PC-9 (cell line): ENCODE measurements at places on chromosomes 2 and 18.

DNA sequence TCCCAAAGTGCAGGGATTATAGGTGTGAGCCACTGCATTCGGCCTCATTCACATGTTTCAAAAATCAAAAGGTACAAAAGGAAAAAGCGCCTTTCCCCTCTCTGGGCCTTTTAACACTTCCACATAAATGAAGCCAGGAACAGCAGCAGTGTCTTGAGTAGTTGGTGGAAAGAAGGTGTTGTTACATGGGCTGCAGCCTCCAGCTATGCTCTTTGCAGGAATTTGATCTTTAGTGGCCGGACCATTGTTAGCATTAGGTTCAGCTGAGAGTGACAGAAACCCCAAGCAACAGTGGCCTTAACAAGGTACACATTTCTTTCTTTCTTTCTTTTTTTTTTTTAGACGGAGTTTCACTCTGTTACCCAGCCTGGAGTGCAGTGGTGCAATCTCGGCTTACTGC lies 59.1 kb downstream of the HS6ST1 start:
- DNase-seq: no peak

GRCh38 chr18:12645254-12645653 lies 12.7 kb downstream of the SPIRE1 start:
- DNase-seq: no peak

DNA sequence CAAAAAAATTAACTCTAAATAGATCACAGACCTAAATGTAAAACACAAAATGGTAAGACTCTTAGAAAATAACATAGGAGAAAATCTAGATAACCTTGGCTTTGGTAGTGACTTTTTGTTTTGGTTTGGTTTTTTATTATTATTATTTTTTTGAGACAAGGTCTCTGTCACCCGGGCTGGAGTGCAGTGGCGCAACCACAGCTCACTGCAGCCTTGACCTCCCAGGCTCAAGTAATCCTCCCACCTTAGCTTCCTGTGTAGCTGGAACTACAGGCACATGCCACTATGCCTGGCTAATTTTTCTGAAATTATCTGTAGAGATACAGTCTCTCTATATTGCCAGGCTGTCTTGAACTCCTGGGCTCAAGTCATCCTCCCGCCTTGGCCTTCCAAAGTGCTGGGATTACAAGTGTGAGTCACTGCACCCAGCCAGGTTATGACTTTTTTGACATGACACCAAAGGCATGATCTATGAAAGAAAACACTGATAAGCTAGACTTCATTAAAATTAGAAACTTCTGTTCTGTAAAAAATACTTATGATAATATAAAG lies 88.0 kb downstream of the HNRNPLL start:
- DNase-seq: no peak

DNA sequence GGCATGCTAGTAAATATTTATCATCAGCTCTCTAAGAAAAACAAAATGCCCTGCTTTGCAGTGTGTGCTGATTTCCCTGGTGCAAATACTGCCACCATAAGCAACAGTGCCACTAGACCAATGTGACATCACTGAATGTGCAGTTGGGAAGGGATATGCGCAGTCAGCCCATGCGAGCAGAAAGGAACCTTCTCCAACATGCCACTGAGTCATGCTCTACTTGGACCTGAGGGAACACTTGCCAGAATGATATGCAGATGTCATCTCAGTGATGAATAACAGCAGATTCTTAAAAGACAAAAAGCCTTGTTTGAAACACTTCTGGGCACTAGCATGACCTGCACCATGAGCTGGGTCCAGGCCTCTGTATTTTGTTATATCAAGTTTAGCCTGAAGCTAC lies 55.3 kb upstream of the REL start:
- DNase-seq: no peak

DNA sequence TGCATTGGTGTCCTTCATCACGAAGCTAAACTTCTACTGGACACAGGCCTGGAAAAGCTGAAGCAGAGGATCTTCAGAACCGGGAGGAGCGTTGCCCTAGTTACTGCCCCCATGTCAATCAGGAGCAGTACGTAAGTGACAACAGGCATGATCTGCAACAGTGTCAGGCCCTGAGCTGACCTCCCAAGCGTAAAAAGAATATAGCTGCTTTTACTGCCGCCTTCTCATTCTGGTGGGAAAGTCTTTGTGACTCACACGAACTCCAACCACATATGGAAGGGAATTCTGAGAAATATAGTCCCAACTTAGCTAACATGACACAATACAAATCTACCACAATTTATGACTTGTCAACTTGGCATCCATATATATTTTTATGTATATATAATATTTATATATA lies 1007.7 kb upstream of the CDH2 start:
- no peak for DNase-seq

GRCh38 chr2:209526561-209526960 lies 102.7 kb downstream of the MAP2 start:
- no peak for DNase-seq

- DNase-seq: no peak
Observed at GRCh38 chr2:120691410-120691809, 44.3 kb upstream of the GLI2 start.

DNA sequence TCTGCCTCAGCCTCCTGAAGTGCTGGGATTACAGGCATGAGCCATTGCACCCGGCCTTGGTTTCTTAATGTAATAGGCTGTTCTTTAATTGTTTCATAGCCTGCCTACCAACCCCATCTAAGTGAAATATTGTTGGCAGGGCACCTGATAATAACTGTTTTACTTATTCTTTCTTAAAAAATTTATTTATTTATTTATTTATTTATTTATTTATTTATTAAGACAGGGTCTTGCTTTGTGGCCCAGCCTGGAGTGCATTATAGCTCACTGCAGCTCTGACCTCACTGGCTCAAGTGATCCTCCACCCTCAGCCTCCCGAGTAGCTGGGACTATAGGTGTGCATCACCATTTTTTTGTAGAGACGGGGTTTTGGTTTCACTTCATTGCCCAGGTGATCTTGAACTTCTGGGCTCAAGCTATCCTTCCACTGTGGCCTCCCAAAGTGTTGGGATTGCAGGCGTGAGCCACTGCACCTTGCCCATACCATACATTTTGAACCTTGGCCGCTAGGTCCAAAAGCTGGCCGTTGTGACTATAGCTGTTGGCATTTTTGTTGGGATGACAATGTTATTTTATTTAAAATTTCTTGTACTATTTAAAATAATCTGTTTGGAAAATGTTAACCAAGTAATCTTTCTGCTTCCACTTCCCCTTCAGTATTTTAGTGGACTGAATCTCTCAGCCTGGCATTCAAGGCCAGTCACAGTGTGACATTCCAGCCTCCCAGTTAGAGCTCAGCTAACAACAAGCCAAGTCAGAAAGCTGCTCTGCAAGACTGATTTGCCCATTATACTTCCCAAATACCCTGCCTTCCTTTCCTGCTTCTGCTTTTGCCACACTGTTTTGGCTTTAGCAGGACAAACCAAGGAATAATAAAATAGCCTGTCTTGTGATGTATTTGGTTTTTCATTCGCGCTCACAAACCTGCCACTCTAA lies 52.4 kb downstream of the BABAM2 start:
- no peak for DNase-seq

GRCh38 chr2:3486047-3487027 lies 33.0 kb downstream of the ADI1 start:
- no peak for DNase-seq

DNA sequence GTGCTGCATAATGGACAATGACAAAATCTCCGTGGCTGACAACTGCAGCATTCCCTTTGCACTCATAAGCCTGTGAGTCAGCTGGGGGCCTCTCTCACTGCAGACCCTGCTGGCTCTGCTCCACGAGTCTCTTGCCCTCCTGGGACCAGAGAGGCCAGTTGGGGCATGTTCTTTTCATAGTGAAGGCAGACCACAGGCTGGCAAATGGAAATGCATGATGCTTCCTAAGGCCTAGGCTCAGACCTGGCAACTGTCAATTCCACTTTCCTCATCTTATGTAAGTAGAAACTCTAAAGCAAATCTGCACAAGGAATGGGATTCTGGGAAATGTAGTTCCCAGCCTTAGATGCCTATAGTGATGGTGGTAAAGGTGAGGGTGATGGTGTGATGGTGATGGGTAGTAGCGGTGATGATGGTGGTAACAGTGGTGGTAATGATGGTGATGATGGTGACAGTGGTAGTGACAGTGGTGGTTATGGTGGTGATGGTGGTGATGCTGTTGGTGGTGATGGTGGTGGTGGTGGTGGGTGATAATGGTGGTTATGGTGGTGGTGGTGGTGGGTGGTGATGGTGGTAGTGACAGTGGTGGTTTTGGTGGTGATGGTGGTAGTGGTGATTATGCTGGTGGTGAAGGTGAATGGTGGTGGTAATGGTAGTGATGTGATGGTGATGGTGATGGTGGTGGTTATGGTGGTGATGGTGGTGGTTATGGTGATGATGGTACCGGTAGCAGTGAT lies 185.8 kb upstream of the ARL4C start:
- DNase-seq: no peak

- no peak for DNase-seq
Observed at GRCh38 chr2:7205151-7205830, 288.1 kb downstream of the RNF144A start.

DNA sequence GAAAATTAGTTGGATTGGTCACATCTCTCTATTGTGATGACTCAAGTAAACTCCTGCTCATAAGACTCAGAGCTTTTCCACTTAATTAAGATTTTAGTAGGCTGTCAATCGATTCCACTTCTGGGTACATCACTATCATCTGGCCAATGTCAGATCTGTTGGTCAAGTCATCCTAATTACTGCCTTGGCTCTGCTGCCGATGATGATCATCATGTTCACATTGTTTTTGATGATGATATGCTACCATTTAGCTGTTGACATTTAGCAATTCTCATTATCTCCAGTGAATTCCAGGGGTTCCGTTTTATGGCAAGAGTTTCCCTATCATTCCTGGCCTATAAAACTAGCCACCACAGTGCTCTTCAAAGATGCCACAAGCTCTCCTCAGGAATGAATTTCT lies 253.4 kb downstream of the IKZF2 start:
- DNase-seq: no peak

- DNase-seq: no peak
Observed at GRCh38 chr2:56185582-56186046, 1.8 kb downstream of the CCDC85A start.

GRCh38 chr2:170817093-170818035 lies 677 bp downstream of the GAD1 start:
- DNase-seq: peak; percentile 25

DNA sequence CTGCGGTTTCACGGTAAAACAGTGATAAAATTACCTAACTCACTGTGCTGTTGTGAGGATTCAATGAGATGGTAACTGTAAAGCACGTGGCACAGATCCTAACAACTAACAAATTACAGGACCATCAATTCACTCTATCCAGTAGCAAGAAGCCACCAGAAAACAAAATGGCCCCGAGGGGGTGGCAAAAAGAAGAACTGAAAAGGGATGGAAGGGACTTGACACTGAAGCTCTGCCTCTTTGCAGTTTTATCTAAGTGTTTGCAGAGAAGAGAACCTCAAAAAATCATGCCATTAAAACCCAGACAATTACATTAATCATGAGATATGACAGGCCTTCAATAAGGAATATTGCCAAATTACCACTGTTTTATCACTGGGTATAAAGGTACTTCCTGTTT lies 46.7 kb downstream of the IRS1 start:
- no peak for DNase-seq

GRCh38 chr2:215365184-215365658 lies 53.4 kb downstream of the ATIC start:
- no peak for DNase-seq

DNA sequence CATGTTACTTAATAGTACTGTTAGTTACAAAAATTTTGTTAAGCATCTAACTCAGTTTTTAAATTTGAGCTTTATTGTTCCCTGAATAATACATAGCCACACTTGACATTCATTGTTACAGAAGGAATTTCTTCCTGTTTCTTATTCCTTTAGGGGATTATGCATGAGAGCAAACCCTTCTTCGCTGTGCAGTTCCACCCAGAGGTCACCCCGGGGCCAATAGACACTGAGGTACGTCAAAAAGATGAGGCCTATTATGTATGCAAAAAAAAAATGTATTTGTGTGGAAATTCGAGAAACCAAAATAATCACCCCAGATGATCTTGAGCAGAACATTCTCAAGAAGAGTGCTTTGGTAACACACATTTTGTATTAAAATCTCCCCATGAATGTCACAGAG lies 36.3 kb downstream of the CPS1 start:
- no peak for DNase-seq

- no peak for DNase-seq
Observed at GRCh38 chr18:55845221-55845620, 257.2 kb upstream of the TCF4 start.

DNA sequence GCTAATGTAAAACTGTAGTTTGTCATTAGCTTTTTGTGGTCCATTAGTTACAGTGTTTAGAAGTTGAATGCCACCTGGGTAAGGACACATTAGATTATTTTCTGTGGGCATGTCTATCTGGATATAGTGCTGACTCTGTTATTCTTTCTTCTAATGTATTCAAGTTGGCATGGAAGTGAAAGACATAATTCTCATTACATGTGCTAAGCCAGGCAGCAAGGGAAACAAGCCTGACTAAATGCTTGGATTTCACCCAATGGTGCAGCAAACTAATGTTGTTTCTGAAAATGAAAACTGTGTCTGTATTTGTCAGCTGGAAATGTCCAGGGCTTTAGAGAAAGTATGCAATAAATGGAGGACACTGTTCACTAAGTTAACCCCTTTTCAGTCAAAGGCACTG lies 100.7 kb downstream of the NUP35 start:
- DNase-seq: no peak

DNA sequence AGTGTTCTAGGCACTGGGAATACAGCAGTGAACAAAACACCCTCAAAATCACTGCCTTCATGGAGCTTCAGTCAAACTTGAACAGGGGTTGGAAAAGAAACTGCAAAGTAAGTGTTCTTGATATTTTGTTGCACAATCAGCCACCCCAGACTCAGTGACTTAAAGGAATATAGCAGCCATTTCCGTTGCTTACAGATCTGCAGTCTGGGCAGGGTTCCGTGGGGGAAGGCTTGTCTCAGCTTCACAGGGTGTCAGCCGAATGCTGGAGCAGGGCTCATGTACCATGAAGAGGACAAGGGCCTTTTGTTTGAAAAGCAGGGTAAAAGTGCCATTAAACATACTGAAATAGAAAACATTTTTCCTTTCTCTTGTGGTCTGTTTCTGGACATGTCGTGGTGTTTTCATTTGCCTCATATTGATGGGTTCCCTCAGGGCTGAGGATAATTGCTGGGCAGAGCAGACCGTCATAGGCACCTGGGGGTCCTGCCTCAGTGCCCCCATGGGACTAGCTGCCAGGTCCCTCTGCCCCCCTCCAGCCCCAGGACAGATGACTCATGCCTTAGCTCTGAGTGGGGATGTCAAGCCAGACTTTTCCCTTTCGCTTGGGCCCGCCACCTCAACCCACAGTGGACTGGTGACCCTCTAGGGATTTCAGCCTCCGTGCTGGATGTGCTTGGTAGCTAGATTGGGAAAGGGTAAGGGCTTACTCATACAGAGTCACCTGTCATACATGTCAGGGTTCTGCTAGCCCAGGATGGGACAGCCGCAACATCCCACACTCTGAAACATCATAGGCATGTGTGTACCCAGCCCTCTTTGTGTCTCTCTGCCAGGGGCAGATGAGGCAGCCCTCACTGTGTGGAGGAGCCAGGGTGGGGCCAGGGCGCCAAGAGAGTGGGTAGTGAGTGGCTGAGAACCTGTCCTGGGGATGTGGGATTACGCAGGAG lies 96.5 kb downstream of the PTPRM start:
- no peak for DNase-seq

- no peak for DNase-seq
Observed at GRCh38 chr2:144683107-144683753, 163.3 kb upstream of the ZEB2 start.
